SK-N-MC (cell line): ENCODE measurements at places on chromosomes 6 and 20.

GRCh38 chr6:13181393-13181792 is 146.9 kb downstream of the TBC1D7 start:
- DNase-seq = no peak

GRCh38 chr6:2900821-2901644 is 2.1 kb downstream of the SERPINB9 start:
- no peak for DNase-seq

- DNase-seq = no peak
Observed at GRCh38 chr6:37077905-37078296, 72.4 kb downstream of the FGD2 start.

GRCh38 chr6:142306736-142307135 is 4.9 kb downstream of the ADGRG6 start:
- no peak for DNase-seq

DNA sequence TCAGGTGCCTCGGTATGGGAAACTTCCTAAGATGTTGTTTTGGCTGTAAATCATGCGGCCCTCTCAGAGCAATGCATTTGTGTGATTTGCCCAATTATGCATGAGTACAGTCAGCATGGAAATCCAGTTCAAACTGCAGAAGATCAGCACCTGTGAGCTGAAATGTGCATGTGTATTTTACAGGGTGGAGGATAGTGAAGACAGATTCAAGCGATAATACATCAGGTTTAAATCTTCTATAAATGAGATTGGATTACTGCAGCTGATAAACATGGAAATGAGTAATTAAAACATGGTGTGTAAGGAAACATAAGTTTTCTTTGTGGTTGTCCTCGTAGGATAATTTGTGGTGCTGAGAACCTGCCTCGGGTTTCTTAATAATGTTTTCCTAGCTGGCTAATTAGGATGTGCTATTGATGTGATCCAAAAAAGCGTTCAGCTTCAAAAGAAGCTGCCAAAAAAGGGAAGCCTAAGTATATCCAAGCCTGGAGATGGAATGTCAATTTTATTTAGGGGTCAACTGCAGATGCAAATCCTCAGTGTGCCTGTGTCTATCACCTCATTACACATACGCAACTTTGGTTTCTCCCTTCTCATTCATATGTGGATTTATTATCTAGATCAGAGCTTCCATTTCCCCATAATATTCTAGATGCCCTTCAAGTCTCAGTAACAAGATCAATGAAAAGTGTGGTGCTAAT is 117.1 kb upstream of the CCDC28A start:
- no peak for DNase-seq

DNA sequence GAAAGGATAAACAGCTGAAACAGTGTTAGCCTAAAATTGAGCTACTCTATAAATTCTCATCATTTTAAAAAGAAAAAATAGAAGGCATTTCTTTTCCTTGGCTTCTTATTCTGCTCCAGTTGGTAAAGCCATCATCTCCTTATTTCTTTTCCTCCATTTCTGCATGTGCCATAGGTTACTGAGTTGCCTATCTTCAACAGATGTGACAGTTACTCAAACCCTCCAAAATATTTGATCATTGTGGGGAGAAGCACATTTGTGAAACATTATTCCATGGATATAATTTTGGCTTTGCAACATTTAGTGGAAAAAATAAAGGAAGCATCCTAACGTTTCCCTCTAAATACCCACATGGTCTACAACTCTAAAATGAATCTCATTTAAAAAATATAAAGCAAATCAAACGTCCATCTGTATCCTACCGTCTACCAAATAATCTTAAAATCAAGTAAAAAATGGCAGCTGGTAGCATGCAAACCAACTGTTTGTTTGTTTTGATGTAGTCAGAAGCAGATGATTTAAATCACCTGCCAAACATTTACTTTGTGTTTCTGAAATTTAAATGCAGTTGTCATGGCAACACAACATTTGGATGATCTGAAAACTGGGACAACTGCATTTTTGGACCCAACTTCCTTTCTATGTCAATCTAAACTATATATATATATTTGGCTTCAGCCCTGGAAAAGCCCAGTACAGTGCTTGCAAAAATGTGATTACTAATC is 16.8 kb upstream of the SNX9 start:
- DNase-seq = no peak
